ENCODE measurements at places on chromosomes 6 and 20. TPM values are rescaled to one million over a fixed set of nuclear protein-coding genes. Genes with fewer than 3 reads are reported as not detected.

The ENPP4 gene
- 2.4 TPM for total RNA-seq

The TFAP2D gene
- total RNA-seq: not detected

The HS3ST5 gene
- 2.0 TPM for total RNA-seq

The OR2H2 gene
- not detected for total RNA-seq

The ANKRD66 gene
- total RNA-seq: not detected

Measured in uterine smooth muscle cell (primary cell).